AG10803 (cell line): ENCODE measurements at places on chromosomes 16 and 17.
A peak's percentile ranks its signal among the peaks of the same experiment; 100 is the strongest.

DNA sequence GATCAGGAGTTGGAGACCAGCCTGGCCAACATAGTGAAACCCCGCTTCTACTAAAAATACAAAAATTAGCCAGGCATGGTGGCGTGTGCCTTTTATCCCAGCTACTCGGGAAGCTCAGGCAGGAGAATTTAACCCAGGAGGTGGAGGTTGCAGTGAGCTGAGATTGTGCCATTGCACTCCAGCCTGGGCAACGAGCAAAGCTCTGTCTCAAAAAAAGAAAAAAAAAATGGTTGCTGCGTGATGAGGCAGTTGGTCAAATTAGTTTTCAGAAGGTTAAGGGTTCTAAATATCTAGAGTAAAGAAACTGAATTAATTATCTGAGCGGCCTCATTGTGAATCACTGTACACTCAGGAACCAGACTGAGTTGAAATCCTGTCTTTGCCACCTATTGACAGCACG is 3.5 kb upstream of the CD68 start:
- DNase-seq, result no peak

GRCh38 chr17:39979893-39980350 is 685 bp upstream of the PSMD3 start:
- no peak for DNase-seq

DNA sequence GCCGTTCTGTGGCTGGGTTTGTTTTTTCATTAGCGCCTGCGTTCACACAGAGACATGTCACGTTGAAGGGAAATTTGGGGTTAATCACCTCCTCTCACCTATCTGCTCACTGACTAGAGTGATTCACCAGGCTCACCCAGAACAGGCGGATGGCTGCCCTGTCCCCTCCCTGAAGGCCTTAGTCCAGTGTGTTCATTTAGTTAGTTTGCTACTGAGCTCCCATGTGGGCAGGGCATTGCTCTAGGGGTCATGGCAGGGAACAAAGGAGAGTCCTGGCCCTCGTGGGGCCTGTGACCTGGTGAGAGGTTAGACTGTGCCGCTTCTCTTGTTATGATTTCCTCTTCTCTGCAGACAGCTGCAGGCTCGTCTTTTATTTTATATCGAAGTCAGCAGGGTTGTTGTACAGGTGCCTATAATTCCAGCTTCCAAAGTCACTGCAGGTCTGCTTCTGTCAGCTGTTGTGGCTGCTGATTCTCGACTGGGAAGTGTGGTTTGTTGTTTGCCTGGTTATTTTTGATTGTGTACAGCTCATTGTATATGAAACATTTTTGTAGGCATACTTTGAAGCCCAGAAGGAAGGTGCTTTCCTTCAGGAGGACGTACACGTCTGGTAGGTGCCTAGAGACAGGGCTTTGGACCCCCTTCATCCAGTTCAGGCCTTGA is 73.4 kb upstream of the GSE1 start:
- DNase-seq, result no peak

- DNase-seq, result no peak
Observed at GRCh38 chr17:50668838-50669581, 34.3 kb downstream of the ABCC3 start.

DNA sequence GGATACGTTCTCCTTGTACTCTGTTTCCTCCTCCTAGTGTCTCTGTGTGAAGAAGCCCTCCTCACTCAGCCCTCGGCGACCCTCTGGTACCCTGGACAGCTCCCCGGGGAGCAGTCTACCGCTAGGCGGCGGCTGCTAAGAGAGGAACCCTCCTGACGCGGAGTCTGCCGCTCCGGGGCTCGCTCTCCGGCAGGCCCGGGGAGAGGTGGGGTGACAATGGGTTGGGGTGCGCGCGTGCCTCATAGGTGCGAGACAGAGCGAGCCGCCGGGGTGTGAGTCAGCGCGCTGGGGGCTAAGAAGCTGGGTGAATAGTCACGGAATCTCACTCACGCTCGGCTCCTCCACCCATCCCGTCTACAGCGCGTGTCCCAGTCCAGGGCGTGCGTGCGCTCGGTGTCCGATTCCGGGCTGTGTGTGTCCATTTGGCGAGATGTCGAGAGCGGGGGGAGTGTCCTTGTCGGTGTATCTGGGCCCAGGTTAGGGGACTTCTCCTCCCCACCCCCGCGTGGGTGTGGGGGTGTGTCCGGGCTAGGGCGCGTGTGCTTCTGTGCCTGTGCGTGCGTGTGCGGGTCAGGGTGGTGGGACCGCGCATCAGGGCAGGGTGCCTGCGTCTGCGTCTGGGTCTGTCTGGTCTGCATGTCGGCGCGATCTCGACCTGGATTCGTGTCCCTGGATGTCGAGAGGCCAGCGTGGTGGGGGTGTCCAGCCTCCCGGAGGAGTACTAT is 577 bp upstream of the HS3ST2 start:
- DNase-seq, result peak; percentile 23

DNA sequence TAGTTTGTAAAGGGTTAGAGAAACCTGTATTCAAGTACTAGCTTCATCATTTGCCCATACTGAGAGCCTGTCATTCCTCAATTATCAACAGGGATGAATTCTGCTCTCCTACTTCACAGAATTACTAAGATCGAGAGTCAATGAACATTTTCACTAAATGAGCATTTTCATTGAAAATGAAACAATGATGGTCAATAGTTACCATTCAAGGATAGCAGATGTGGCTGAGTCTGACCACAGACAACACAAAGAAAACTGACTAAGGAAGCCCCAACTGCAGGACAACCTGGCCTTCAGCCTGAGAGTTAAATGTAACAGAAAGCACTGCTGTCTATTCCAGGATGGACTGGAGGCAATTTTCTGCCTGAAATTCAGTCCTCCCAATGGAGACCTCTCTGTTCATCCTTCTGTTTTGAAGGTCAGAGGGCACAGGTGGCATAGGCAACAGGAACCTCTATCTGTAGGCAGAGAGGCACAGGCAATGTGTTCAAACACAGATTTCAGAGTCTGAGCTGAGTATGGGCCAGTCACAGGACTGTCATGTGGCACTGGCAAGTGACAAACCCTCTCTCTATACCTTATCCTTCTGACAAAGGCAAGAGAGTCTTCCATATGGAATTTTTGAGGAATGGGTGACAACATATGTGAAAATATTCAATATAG is 19.5 kb downstream of the TRAF4 start:
- no peak for DNase-seq

GRCh38 chr17:80092959-80093358 is 8.4 kb upstream of the GAA start:
- DNase-seq, result no peak

GRCh38 chr17:72134608-72135394 is 14.0 kb downstream of the SOX9 start:
- DNase-seq, result peak; percentile 35

DNA sequence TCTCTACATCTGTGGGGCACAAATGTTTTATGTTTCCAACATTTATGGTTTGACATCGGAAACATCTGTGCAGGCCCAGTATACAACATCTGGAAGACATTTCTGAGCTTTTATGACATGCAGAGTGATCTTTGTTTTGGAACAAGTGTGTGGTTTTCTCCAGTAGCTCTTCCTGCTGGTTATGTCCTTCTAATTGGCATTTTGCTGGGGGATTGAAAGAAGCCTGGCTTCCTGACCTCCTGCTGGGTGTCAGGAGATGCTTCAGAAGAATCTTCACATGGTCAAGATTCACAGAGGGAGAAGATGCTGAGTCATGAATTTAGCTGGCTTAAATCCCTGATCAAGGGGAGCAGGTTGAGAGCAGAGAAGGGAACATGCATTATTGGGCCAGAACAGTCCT is 279.5 kb upstream of the MYOCD start:
- peak; percentile 68 for DNase-seq

DNA sequence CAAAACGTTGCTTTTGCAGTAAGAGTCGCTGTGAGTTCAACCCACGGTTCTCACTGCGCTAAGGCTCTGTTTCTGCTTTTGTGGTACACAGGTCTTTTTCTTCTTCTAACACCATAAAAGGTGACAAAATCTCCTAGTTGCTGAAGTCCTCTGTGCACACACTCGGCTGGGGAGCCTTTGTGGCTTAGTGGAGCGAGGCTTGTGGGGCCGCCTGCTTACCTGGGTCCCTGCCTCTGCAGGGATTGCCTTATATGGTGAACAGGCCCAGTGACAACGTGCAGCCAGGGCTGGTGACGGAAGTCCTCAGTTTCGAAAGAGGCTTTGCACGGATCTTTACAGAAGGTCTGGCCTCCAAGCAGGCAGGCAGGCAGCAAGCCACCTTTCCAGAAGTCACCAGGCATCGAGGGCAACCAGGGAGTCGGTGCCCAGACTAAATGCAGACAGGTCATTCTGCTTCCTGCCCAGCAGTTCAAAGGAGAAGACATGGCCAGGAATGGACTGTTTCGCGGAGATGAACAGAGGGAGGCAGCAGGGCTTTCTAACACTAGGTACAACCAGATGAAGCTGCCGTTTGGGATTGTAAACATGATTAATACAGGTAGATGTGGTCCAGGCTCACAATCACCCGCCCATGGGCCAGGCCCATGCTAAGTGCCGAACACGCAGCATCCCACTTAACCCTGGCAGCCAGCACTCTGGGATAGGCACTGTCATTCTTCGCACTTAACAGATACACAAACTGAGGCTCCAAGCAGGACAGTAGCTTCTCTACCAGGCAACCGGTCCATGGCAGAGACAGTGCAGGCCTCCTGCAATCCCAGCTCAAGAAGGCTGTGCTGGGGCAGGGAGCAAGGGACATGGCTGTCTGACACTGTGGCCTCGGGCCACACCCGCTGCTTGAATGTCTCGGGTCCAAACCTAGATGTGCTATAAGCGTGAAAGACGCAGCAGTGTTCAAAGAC is 10.7 kb upstream of the MEAK7 start:
- DNase-seq, result no peak

- no peak for DNase-seq
Observed at GRCh38 chr16:28943281-28943680, 7.5 kb upstream of the NFATC2IP start.

- no peak for DNase-seq
Observed at GRCh38 chr17:40333781-40334448, 24.9 kb downstream of the RARA start.

- DNase-seq, result no peak
Observed at GRCh38 chr17:35944151-35944550, 638 bp upstream of the LYZL6 start.

GRCh38 chr17:37084372-37084771 is 135.6 kb downstream of the AATF start:
- DNase-seq, result no peak

GRCh38 chr17:78281249-78281845 is 49.9 kb downstream of the TMEM235 start:
- DNase-seq, result no peak

- no peak for DNase-seq
Observed at GRCh38 chr17:21177854-21178600, 35.9 kb downstream of the TMEM11 start.

DNA sequence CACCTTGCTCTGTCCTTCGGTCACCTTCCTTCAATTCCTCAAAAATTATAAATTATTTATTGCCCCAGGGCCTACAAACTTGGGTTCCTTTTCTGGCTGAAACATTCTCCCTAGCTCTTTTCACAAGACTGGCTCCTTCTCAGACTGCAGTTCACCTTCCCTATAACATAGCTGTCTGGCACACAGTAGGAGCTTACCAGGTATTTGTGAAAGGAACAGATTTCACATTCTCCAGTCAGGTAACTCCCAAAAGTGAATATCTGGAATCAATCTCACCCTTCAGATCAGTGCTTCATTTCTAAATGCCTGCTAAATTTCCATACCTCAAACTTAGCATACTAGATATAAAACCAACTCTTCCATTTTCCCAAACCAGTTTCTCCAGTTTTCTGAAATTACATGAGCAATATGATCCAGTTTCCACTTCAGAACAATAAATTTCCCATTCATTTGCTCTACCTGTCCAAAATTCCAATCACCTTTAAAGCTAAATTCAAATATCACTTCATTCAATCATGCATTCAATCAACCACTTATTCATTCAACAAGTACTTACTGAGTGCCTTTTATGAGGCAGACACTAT is 6.1 kb downstream of the RFFL start:
- DNase-seq, result no peak

DNA sequence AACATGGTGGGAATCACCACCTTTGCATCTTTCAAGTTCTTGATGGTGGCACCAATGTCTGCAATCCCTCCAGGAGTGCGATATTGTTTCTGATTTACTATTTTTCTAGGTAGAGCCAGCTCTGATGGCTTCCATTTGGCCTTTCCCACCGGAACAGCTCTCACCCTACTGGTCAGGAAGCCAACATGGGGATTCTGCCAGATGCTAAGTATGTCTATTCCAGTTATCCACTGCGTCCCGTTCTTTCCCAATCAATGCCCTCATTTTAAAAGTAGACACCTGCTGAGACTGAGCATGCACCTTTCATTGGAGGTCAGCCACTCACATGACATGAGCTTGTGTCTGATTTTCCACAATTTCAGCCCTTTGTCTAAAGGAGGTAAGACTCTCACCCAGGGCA is 23.5 kb downstream of the ZZEF1 start:
- no peak for DNase-seq

DNA sequence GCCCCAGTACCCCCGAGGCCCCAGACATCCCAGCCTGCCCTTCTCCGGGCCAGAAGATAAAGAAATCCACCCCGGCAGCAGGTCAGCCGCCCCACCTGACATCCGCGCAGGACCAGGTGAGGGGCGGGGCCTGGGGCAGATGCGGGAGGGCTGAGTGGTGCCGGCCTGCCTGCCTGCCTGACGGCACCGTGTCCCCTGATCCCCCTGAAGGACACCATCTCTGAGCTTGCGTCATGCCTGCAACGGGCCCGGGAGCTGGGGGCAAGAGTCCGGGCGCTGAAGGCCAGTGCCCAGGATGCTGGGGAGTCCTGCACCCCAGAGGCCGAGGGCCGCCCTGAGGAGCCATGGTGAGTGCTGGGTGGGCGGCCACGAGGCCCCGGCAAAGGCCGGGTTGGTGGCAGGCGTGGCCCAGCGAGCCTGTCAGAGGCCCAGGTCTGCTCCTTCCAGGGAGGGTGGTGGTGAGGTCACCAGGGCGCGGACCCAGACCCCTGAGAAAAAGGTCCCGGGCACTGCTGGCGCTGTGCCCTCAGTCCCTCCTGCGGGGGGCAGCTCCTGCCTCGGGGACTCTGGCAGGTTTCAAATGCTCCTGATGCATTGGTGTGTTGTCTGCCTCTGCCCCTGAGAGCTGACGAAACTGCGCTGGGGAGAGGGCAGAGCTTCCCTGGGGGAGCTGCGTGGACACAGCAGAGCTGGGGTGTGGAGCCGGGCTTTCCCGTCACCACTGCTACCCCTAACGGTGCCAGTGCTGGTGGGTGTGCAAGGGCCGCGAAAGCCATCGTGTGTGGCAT is 1.2 kb downstream of the CDT1 start:
- no peak for DNase-seq

DNA sequence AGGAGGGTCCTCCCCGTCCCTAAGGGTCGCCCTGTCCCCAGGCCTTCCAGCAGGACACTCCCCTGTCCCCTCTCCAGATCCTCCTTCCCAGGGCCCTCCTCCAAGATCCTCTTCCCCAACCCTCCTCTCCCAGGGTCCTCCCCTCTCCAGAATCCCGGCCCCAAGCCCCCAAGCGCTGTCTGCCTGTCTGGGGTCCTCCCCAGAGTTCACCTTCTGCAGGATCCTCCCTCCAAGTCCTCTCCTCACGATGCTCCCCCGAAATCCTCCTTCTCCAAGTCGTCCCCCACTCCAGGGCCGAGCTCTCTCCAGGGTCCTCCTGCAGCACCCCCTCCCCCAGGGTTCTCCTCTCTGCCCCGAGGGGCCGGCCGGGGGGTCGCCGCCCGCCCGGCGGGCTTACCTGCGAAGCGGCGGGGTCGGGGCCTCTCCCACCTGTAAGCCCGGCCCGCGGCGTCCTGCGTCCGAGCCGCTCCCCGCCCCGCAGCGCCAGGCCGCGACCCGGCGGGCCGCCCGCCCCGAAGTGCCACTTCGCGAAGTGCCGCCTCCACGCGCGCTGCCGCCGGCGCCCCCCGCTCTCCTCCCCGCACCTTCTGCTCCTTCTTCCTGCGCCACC is 678 bp upstream of the BAIAP2 start:
- DNase-seq, result no peak

GRCh38 chr16:52707676-52708337 is 160.9 kb upstream of the TOX3 start:
- no peak for DNase-seq
